ENCODE measurements at places on chromosomes 6 and 20.

DNA sequence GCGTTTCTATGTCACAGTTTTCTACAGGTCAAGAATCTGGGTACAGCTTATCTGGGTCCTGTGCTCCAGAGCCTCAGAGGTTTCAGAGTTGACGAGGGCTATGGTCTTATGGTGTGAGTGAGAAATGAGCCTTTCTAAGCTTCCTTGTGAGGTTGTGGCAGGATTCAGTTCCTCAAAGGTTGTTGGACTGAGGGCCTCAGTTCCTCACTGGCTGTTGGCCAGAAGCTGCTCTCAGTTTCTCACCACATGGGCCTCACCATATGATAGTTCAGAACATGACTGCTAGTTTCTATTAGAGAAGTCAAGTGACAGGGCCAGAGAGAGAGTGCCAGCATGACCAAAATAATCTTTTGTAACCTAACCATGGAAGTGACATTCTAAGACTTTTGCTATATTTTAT, 96.1 kb downstream of the NUS1 start:
- DNase-seq = no peak

- DNase-seq = no peak
These were observed 1.2 kb downstream of the ZNF335 start for GRCh38 chr20:45970646-45971424.

GRCh38 chr6:3532296-3532916, 75.6 kb upstream of the SLC22A23 start:
- DNase-seq = no peak

DNA sequence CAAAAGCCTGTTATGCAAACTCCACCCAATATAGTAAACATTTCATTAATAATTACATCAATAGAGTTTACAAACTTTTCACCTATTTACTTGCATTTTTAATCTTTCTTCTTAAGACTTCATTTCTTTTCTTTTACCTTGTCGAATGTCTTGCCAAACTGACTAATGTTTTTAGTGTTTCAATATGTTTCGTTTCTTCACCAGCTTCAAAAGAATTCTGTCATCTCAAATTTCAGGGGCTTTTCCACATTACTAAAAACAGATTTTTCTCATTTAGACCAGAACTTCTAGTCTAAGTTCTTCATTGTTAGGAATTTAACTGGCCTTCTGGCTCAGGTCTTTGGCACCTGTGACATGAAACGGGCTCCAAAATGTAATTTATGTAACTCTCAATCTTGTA, 196.5 kb downstream of the ARHGAP18 start:
- DNase-seq = no peak

GRCh38 chr6:142781129-142781528, 163.8 kb downstream of the HIVEP2 start:
- DNase-seq = no peak

- DNase-seq = no peak
These were observed 140.2 kb upstream of the RPS6KA2 start for GRCh38 chr6:166767230-166767629.
